ENCODE measurements at places on chromosomes 12 and 14.

GRCh38 chr14:76467711-76468155 lies 91.8 kb downstream of the ESRRB start:
- DNase-seq: no peak

- no peak for DNase-seq
Observed at GRCh38 chr12:65500091-65500900, 221.8 kb downstream of the MSRB3 start.

- DNase-seq: no peak
Observed at GRCh38 chr14:86491743-86492142, 961.8 kb downstream of the FLRT2 start.

- no peak for DNase-seq
Observed at GRCh38 chr14:64580467-64580866, 30.7 kb downstream of the PPP1R36 start.

- DNase-seq: no peak
Observed at GRCh38 chr14:102949062-102949800, 26.8 kb downstream of the AMN start.

DNA sequence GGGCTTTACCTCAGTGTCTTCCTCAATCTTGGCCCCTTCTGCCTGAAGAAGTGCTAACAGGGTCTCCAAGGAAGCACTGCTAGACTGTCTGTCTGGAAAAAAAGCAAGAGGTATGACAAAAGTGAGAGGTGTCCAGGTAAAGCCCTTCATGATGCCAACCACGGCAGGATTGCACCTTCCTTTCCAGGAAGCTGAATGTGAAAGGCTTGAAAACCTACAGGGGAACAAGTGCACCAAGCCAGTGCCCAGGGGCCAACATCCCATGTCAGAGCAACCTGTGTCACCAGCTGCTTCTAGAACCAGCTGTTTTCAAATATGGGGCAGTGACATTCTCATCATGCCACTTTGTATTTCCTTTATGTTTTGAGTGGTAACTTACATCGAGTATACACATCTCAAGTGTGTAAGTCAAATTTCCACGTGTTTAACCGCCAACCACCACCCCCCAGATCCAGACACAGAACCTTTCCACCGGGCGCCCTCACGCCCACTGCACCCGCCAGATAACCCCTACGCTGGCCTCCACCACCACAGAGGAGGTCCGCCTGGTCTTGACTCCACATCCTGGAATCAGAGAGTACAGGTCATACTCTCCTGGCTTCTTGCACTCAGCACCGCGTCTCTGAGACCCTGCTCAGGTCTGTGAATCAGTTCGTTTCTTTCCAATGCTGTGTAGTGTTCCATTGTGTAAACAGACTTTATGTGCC lies 27.3 kb downstream of the VPS37B start:
- no peak for DNase-seq

GRCh38 chr14:22088614-22089342 lies 415.2 kb upstream of the OR4E1 start:
- DNase-seq: no peak

DNA sequence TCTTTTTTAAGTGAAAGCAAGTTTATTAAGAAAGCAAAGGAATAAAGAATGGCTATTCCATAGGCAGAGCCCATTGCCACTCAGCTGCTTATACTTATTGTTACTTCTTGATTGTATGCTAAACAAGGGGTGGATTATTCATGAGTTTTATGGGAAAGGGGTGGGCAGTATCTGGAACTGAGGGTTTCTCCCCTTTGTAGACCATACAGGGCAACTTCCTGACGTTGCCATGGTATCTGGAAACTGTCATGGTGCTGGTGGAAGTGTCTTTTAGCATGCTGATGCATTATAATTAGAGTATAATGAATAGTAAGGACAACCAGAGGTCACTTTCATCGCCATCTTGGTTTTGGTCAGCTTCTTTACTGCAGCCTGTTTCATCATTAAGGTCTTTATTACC lies 66.3 kb upstream of the AMN start:
- no peak for DNase-seq

- DNase-seq: no peak
Observed at GRCh38 chr14:88231603-88232002, 91.5 kb downstream of the KCNK10 start.

DNA sequence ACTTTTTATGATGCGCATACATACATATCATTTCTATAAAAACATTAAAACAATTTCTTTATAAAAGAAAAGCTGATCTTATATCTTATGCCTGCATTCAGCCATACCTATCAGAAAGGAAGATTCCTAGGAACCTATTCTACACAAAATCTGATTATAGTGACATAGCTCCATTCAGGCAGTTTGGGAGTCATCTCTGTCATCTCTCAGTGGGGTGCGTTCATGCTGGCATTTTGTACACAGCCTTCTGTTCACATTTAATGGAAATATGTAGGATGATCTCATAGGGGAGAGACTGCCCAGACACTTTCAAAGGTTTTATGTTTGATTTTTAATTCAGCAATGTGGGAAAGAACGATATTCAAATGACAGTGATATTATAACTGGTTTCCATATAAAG lies 52.9 kb downstream of the ATL1 start:
- no peak for DNase-seq

DNA sequence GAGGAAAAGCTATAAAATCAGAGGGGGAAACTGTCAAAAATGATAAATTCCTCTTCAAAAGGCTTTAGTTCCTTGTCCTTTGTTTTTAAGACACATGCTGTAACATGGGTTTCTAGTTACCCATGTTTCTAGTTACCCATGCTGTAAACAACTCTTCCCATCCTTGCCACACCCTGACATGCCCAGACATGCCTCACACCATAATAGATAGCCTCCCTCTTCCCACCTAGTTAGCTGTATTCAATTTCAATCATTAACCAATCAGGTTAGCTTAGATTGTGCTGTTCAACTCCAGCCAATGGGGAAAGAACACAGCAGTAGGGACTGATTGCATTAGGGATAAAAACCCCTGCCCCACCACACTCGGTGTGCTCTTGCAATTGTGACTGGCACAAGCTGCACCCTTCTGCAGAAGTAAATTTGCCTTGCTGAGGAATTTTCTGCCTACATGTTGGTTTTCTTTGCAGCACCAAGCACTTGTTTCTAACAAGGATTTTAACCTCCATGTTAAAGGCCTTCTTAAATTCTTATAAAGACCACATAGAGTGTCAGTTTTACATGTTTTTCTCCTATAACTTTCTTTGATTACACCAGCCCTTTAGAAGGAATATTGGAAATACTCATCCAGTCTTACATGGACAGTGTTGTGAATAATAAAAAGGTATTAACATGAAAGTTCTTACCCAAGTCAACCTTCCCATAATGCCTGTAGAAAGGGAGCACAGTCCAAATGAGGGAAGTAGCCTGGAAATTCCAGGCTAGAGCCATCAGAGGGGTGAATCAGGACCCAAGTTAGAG lies 32.5 kb upstream of the LALBA start:
- DNase-seq: no peak

GRCh38 chr14:65164068-65164824 lies 61.9 kb upstream of the MAX start:
- DNase-seq: peak; percentile 47

DNA sequence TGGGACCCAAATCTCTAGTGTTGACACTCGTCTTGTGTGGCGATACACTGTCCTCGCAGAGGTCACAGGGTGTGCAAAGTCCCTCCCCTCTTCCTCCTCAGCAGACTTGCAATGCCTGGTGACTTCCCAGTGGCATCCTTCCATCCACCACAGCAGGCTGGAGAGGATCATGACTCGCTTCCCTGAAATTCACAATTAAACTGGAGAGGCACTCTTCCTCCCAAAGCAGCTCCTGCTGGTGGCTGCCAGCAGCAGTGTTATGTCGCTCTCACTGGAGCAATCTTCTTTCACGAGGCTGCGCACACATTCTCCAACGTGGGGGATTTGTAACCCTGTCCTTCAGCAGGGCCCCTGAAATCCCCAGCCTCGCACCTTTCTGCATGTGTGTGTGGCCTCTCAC lies 145.2 kb upstream of the TMCC3 start:
- peak; percentile 27 for DNase-seq

DNA sequence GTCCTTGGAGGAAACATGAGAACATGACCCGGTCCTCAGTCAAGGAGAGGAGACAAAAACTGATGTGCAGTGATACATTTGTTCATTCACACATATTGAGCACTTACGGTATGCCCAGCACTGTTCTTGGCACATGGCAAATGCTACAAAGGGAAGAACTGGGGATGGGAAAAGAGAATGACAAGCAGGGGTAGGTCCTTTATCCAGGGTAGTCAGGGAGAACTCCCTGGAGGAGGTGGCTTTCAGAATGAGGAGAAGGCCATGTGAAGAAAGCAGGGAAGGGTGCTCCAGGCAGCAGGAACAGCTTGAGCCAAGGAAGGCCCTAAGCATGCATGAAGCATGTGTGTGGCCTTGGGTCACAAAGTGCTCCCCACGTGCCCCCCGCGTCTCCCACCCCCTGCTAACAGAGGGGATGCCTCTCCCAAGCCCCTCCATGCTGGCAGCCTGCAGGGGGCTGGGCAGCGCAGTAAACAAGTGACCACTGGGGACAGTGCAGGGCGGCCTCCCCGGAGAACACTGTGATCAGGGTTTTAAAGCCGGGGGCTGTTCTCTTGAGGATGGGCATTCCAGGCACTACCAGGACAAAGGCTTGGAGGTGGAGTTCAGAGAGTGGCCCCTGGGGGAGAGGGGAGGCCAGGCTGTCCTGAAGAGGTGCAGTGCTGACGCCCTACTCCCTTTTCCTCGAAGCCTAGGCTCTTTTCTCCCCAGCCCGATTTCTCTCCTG lies 71.0 kb downstream of the PHETA1 start:
- no peak for DNase-seq

GRCh38 chr12:13178568-13179210 lies 17.8 kb upstream of the EMP1 start:
- no peak for DNase-seq

GRCh38 chr12:70796989-70797388 lies 123.5 kb downstream of the PTPRR start:
- DNase-seq: no peak

- DNase-seq: no peak
Observed at GRCh38 chr14:70259420-70259819, 70.7 kb upstream of the SLC8A3 start.

DNA sequence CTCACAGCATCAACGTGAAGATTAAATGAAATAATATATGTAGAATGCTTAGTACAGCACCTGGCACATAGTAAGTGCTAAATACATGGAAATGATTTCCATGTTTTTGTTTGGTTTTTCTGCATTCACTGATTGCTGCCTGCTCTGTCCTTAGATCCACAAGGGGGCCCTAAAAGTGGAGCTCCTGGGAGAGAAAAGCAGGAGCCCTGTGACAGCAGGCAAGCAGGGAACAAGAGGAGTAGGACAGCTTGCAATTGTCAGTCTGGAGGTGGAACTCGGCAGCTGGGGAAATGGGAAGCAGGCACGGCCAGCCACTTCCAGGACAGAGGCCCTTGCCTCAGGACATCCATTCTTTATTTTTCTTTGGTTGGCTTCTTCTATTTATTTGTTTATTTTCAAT lies 292.9 kb downstream of the BMP4 start:
- DNase-seq: peak; percentile 26
